ENCODE measurements at places on chromosomes 7 and 10.

- peak; percentile 19 for DNase-seq
Measured at GRCh38 chr7:47253650-47254080, 328.2 kb downstream of the TNS3 start.

GRCh38 chr10:80540136-80540535, 2.4 kb downstream of the SH2D4B start:
- DNase-seq, result no peak

GRCh38 chr10:128070721-128071416, 55.4 kb downstream of the MKI67 start:
- DNase-seq, result no peak

- DNase-seq, result no peak
Measured at GRCh38 chr10:80493522-80494051, 39.5 kb downstream of the TSPAN14 start.

DNA sequence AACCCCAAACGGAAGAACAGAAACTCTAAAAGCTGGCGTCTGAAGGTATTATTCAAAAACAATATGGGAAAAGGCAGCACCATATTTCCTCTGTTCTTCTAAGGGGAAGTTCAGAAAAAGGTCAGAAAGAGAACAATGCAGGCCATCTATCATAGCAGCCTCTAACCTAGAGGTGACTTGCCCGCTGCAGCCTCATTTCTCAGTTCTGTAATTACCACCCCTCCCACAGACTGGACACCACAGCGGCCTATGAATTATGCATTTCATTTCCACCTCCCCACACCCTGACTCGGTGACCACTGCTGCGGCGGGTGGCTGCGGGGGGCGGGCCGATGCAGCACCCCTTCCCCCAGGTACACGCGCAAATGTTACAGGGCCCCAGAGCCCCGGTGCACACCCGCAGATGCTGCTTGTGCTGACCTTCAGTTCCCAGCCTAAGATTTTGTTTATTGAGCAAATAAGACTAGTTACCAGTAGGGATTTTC, 125.5 kb downstream of the CLEC2L start:
- DNase-seq, result no peak

Measured in non-pigmented ciliary epithelial cell (primary cell).